Fibroblast of lung (primary cell): ENCODE measurements at places on chromosomes 12 and 14. TPM values are rescaled to one million over a fixed set of nuclear protein-coding genes. Genes with fewer than 3 reads are reported as not detected.
A peak's percentile ranks its signal among the peaks of the same experiment; 100 is the strongest.

DNA sequence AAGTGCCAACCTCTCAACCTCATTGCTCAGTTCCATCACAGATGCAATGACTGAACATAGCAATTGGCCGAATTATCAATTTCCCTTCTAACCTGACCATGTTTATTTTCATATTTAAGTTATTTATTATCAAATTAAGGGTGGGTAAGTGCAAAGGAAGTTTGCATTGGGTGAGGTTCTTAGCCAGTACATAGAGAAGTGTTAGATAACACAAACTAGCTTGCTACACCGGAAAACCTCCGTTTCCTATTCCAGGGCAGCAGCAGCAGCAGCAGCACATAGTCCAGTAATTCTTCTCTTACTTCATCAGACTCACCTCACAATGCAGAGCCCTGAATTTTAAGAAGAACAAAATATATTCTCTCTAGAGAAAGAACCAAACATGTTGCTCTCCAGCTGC, 200.5 kb upstream of the OR4E1 start:
- H3K36me3 ChIP-seq: no peaks in the 10 kb centered on the region
- H3K4me1 ChIP-seq: no peaks in the 10 kb centered on the region
- no peaks in the 10 kb centered on the region for H3K27me3 ChIP-seq

The FZD10 gene
- under 0.01 TPM in 1 of 2 replicates, not detected in the other for total RNA-seq

The KIF26A gene
- total RNA-seq: under 0.01 and 2.0 TPM in 2 replicates

The NTN4 gene
- total RNA-seq: 8.2 and 28.6 TPM in 2 replicates

The CMA1 gene
- total RNA-seq: not detected in 2 replicates

DNA sequence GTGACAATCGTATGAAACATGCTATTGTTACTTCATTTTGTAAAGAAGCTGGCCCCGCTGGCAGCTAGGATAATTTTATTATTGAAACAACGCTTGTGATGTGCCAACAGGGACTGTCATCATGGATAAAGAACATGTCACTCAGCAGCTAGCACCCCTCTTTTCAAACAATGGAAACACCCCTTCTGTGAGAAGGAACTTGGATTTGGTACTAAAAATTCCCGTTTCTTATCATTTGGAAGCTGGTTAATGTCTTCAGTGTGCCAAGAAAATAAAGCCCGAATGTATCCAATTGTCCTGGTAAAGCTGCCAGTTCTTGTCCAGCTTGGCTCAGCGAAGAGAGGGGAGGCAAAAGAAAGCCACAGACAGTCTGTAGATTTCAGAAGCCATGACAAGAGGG, 186.6 kb downstream of the PHLDA1 start:
- DNase-seq: no peak
- H3K4me1 ChIP-seq: peaks cover 15% of the 10 kb centered on the region
- H3K36me3 ChIP-seq: no peaks in the 10 kb centered on the region
- no peak overlapping the region for H3K27ac ChIP-seq
- no peaks in the 10 kb centered on the region for H3K27me3 ChIP-seq
- H3K4me3 ChIP-seq: no peak overlapping the region

DNA sequence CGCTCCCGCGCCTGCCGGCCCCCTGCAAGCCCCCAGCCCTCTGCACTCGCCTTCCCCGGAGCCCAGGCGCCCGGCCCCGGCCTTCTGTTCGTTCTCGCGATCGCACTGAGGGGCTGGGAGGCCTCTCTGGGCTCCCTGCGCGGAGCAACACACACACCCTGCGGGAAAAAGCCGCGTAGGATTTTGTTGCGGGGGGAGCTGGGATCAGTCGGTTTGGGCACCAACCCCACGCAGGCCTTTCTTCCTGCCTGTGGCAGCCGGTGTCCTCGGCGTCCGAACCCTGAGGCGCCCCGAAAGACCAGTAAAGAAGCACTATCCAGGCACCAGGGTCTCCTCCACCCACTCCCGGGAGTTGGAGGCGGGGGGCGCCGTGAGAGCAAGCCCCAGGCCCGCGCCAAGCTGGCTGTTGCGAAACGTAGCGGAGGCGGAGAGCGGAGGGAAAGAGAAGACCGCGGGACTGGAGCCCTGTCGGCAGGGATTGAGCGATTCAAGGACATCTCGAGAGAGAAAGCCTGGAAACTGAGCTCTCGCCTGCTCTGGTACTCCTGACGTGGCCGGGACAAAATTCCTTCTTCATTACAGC, 1.9 kb upstream of the HOXC5 start:
- H3K36me3 ChIP-seq: no peaks in the 10 kb centered on the region
- H3K4me3 ChIP-seq: no peak overlapping the region
- H3K27me3 ChIP-seq: peaks cover 46% of the 10 kb centered on the region
- H3K4me1 ChIP-seq: peaks cover 2% of the 10 kb centered on the region
- H3K27ac ChIP-seq: no peak overlapping the region

DNA sequence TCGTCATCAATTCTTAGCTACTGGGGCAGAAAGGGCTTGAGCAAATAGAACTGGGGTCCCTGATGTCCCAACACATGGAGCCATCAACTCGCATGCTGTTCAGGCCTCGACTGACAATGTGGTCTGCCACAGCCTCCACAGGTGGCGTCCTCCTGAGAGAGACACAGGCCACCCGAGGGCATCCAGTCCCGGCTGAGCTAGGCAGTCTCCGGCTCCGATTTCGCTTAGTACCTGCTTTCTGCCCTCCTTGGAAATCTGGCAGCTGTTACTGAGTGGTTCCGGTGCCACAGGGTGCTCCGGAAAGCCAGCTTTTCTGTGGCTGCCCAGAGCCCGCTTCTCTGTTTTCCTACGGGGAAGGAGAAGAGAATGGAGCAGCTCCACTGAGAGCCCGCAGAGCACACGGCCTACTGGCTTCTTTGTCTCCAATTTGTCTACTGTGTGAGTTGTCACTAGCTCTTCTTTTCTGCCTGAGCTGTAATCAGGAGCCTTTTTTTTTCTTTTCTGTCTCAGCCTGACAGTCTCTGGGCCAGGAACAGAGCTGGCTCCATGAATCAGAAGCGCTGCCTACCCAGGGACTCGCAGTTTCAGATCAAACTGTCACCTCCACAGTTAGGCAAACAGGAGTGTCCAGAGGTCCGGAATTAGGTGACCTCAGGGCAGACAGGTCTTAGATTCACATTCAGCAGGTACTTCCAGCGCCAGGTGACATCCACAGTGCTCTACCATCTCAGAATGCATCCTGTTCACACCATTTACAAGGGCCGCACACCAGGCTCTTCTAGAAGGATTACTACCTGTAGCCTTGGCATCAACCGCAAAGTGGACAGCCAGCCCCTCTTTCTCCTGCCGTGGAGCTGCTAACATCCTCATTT, 73.3 kb downstream of the MOK start:
- H3K36me3 ChIP-seq: no peaks in the 10 kb centered on the region
- no peak for DNase-seq
- H3K4me3 ChIP-seq: no peak overlapping the region
- H3K4me1 ChIP-seq: no peaks in the 10 kb centered on the region
- H3K27ac ChIP-seq: no peak overlapping the region
- no peaks in the 10 kb centered on the region for H3K27me3 ChIP-seq

GRCh38 chr12:8014836-8015235, 17.7 kb upstream of the FOXJ2 start:
- DNase-seq: no peak
- H3K27ac ChIP-seq: no peak overlapping the region
- no peaks in the 10 kb centered on the region for H3K4me1 ChIP-seq
- no peaks in the 10 kb centered on the region for H3K36me3 ChIP-seq
- H3K27me3 ChIP-seq: peaks cover 8% of the 10 kb centered on the region
- H3K4me3 ChIP-seq: no peak overlapping the region

DNA sequence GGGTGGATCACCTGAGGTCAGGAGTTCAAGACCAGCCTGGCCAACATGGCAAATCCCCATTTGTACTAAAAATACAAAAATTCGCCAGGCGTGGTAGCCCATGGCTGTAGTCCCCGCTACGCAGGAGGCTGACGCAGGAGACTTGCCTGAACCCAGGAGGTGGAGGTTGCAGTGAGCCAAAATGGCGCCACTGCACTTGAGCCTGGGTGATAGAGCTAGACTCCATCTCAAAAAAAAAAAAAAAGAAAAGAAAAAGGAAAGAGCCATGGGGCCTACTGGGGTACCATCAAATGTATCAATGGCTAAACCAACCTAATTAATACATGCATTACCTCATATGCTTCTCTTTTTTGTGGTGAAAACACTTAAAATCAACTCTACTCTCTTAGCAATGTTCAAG, 10.7 kb downstream of the TFCP2 start:
- no peak overlapping the region for H3K27ac ChIP-seq
- H3K4me3 ChIP-seq: no peak overlapping the region
- H3K36me3 ChIP-seq: no peaks in the 10 kb centered on the region
- no peak for DNase-seq
- H3K27me3 ChIP-seq: no peaks in the 10 kb centered on the region

The KRT8 gene
- 0.66 and 1.5 TPM in 2 replicates for total RNA-seq

DNA sequence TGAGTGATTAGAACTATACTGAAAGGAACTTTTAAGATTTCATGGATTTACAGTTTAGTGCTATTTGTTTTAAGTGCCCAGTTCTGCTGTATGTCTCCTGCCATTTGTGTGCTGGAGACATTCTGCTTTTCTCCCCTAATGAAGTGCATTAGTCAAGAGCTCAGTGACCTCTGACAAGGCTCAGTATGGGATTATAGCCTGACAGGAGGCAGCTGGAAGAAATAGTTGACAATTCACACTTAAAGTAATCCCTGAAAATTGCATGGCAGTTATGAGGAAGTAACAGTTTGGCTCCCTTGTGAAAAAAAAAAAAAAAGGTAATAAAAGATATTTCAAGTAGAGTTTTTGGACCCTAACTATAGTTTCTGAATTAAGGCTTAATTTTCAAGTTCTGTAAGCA, 70.3 kb downstream of the ALX1 start:
- H3K36me3 ChIP-seq: no peaks in the 10 kb centered on the region
- no peaks in the 10 kb centered on the region for H3K4me1 ChIP-seq
- no peak overlapping the region for H3K27ac ChIP-seq
- DNase-seq: no peak
- H3K27me3 ChIP-seq: no peaks in the 10 kb centered on the region

DNA sequence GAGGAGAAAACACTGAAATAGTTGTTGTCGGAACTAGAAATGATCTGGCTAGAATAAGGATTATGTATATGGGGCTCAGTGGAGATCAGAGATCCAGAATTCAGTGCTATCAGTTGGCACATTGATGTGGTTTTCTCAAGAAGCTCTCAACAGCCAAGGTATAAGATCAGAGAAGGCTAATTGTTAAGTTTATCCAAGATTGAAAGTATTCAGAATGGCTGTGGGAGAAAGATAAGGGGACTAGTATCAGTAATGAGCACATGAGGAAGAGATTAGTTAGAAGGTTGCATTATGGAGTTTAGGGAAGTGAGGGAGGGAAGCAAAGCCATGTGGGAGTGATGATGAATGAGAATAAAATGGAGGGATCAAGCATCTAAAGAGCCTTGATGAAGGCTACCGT, 128.1 kb upstream of the MIS18BP1 start:
- H3K4me3 ChIP-seq: no peak overlapping the region
- no peaks in the 10 kb centered on the region for H3K27me3 ChIP-seq
- DNase-seq: no peak
- no peak overlapping the region for H3K27ac ChIP-seq
- no peaks in the 10 kb centered on the region for H3K4me1 ChIP-seq
- no peaks in the 10 kb centered on the region for H3K36me3 ChIP-seq

The MUCL1 gene
- total RNA-seq: not detected in 2 replicates

The FRMD6 gene
- total RNA-seq: 157 and 200 TPM in 2 replicates

The MYF5 gene
- not detected in 2 replicates for total RNA-seq

- H3K27me3 ChIP-seq: no peaks in the 10 kb centered on the region
- no peaks in the 10 kb centered on the region for H3K4me1 ChIP-seq
- no peaks in the 10 kb centered on the region for H3K36me3 ChIP-seq
- no peak overlapping the region for H3K27ac ChIP-seq
- no peak overlapping the region for H3K4me3 ChIP-seq
These were observed 127.7 kb downstream of the SPTSSA start for GRCh38 chr14:34334329-34334728.

DNA sequence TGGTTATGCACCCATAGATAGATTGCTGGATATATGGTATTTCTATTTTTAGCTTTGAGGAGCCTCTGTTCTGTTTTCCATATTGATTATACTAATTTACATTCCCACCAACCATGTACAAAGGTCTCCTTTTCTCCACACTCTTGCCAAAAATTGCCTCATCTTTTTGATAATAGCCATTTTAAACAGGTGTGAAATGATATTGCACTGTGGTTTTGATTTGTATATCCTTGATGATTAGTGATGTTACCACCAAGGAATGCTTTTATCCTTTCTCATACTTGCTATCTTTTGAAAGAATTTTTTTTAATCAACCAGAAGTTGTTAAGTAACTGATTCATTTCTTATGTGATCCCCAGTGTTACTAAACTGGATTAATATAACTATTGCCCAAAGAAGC, 60.0 kb downstream of the BBS10 start:
- H3K27me3 ChIP-seq: no peaks in the 10 kb centered on the region
- no peak overlapping the region for H3K27ac ChIP-seq
- H3K36me3 ChIP-seq: no peaks in the 10 kb centered on the region
- H3K4me1 ChIP-seq: peaks cover 13% of the 10 kb centered on the region
- peak; percentile 58 for DNase-seq
